ENCODE measurements at places on chromosomes 2 and 18. TPM values are rescaled to one million over a fixed set of nuclear protein-coding genes. Genes with fewer than 3 reads are reported as not detected.

DNA sequence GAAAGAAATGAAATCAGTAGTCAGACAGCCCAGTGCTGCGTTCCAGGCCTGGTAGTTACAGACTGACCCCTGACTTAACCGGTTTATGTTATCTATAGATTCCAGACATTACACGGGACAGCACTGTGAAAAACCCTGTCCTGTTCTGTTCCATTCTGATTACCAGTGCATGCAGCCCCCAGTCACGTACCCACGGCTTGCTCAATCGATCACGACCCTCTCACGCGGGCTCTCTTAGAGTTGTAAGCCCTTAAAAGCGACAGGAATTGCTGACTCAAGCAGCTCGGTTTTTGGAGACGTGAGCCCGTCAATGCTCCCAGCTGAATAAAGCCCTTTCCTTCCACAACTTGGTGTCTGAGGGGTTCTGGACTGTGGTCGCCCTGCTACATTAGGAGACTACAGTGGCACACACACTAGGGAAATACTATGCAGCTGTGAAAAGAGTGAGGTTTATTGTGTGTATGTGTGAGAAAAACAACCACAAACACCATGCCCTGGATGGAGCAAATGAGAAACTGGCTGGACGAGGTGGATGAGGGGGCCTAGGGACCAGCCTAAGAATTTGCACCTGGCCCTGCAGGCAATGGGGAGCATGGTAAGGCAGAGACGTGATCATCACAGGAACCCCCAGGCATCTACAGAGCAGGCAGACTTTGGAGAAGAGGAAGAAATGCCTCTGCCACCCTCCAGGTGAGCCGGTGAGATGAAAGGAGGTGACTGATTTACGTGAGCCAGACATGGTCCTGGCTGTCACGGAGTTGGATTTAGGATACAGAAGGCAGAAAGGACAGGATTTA, 49.1 kb upstream of the SEMA4C start:
- DNase-seq: no peak

DNA sequence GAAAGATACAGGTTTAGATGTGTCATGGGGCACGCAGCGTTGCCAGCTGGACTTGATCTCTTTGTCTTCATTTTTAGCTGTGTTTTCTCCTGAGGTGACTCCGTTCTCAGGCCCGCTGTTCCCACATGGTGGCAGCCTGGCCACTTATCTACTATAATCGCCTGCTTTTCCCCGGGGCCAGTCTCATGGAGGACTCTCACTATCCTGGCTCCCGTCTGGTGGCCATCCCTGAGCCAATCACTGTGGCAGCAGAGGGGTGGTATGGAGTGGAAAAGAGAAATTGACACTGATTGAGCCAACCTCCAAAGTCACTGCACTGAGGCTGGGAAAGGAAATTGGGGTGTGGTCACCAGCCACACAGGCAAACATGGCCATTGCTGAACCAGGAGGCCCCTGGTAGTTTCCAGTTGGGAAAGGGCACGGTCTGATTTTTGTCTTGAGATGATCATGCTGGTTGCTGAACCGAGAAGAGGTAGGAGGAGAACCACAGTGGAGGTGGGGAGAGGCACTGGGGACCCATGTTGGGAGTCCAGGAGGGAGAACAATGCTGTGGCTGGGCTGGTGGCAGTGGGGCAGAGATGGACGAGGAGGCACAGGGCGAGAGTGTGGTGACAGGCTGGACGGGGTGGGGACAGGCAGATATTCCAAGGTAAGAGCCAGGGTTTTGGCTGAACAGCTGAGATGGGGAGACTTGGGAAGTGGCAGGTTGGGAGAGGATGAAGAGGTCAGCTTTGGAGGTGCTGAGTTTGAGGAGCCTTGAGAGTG, 45.6 kb downstream of the KCNIP3 start:
- no peak for DNase-seq

DNA sequence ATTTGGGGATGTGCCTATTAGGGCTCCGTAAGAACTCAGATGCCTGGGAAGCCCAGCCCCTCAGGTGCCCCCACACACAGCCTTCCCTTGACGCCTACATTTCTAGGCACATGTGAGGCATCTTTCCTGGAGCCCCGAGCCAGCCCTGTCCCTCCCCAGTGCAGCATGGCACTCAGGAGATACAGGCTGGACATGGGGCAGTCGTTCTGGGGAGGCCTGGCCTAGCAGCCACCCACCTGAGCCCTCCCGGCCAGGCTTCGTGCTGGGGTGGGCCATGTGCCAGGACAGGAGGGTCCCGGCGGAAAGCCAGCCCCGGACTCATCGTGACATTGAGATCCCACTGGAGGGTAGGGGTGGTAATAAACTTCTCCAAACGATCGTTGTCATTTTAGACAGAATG, 15.2 kb downstream of the BOK start:
- no peak for DNase-seq

GRCh38 chr2:190462181-190462580, 54.0 kb downstream of the MFSD6 start:
- no peak for DNase-seq

DNA sequence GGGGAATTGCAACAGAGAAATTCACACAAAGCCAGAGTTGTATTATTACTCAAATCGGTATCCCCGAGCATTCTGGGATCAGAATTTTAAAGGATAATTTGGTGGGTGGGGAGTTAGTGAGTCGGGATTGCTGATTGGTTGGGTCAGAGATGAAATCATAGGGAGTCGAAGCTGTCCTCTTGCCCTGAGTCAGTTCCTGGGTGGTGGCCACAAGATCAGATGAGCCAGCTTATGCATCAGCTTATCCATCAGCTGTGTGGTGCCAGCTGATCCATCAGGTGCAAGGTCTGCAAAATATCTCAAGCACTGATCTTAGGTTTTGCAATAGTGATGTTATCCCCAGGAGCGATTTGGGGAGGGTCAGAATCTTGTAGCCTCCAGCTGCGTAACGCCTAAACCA, 34.3 kb upstream of the ITM2C start:
- no peak for DNase-seq

DNA sequence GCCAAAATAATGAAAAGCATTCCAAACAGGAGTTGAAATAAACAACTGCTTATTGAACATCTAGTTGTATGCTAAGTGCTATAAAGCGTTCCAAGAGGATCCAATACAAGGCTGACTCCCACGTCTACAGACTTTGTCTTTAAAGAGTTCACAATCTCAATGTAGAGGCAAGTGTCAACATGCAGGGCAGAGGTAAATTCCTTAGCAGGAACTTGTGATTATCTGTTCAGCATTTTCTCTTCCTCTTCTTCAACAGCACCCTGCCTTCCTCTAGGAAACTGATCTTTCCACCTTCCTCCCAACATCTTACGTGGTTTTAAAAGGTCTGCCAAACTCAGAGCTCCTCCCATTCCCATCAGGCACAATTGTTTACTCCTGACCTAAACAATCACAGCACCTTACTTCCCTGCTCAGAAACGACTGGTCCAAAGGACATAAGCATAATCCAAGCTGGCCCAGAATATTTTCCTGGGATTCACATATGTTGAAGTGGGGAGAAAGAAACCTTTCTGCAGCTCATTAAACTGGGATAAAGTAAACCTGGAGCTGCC, 83.9 kb downstream of the ITSN2 start:
- DNase-seq: no peak

- DNase-seq: peak; percentile 27
Observed at GRCh38 chr2:197599285-197599965, 76.0 kb downstream of the RFTN2 start.

DNA sequence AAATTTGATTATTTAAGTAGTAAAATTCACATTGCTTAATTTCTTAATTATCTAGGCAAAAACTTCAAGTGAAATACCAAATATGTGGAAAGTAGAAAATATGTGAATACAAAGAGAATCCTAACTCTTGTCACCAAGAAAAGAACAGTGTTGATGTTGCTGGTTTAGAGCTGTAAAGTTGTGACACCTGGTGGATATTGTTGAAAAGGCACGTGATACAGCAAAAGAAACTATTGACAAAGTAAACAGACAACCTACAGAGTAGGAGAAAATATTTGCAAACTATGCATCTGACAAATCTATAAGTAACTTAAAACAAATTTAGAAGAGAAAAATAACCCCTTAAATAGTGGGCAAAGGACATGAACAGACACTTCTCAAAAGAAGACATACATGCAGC, 25.6 kb upstream of the ZC3H15 start:
- DNase-seq: no peak

DNA sequence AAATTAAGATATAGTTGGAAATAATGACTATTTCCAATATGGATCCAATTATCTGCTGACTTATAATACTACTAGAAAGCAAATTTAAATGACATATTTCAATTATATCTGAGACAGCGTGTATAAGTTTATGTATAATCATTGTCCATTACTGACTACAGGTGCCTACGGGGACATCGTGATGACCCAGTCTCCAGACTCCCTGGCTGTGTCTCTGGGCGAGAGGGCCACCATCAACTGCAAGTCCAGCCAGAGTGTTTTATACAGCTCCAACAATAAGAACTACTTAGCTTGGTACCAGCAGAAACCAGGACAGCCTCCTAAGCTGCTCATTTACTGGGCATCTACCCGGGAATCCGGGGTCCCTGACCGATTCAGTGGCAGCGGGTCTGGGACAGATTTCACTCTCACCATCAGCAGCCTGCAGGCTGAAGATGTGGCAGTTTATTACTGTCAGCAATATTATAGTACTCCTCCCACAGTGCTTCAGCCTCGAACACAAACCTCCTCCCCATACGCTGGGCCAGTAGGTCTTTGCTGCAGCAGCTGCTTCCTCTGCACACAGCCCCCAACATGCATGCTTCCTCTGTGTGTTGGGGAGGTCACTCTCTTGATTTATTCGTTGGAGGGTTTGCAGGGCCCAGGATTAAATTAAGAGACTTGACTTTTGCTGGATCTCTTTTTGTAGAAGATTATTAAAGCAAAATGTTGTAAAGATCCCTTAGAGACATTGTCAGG, 194.4 kb downstream of the RPIA start:
- no peak for DNase-seq

- DNase-seq: no peak
Observed at GRCh38 chr2:77566131-77566530, 44.0 kb upstream of the LRRTM4 start.

The GPR148 gene
- not detected for total RNA-seq

The SP9 gene
- total RNA-seq: not detected

The PAX3 gene
- total RNA-seq: not detected

The TUBB8B gene
- total RNA-seq: 0.49 TPM

The SPP2 gene
- not detected for total RNA-seq

The LRRTM1 gene
- total RNA-seq: not detected

The DNER gene
- total RNA-seq: not detected

Data from B cell (primary cell).